ENCODE measurements at places on chromosomes 3 and 15.
A peak's percentile ranks its signal among the peaks of the same experiment; 100 is the strongest.

DNA sequence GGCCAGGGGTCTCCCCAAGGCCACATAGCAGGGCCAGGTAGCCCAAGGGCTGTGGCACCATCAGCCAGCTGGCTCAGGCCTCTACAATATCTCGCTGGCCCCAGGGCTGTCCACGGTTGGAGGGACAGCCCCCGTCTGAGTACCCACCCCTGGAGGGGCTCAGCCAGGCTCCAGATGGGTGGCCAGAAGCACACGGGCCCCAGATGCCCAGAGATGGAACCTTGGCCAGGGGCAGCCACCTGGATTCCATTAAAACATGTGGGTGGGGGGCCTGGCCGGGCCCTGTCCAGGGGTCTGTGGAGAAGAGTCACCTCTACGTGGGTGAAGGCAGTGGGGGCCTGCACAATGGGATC is 8.4 kb downstream of the CSPG4 start:
- DNase-seq, result no peak

GRCh38 chr3:193869221-193870201 is 266.4 kb upstream of the HES1 start:
- peak; percentile 96 for DNase-seq

DNA sequence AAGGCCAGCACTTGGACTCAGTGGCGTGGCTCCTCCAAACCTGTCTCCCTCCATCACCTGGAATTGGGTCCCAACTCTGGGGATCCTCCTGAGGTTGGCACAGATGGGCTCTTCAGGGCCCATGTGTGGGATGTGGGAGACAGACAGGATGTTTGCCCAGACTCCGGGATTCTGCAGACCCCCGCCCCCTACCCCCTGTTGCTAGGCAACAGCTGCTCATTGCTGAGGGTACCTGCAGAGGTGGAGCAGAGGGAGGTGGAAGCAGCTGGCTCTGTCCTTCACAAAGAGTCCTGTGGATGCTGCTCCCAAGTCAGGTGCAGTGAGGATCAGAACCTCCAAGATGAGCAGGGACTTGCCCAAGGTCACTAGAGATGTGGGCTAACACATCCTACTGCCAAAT is 40.0 kb upstream of the SLC6A1 start:
- DNase-seq, result no peak

DNA sequence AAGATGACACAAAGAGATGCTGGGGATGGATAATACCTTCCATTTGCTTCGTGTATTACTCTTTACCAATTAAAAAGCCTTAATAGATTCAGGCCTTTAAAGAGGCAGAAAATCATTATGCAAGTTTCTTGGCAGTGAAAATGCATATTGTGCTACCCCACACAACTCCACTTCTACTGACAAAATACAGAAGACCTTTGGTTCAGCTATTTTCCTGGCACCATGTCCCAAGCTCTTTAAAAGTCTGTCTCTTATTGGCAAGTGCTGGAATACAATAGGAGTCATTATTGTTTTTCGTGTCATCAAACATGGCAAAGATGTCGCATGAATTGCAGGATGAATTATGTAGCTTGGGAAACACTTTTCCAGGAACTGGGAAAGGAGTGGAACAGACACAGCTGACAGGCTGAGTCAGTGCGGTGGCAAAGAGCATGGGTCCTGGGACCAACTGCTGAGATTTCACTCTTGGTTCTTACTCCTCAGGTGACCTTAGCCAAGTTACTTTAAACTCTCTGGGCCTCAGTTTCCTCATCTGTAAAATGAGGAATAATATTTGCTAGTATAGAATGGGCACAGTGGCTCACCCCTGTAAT is 5.5 kb upstream of the TSPAN3 start:
- no peak for DNase-seq

- DNase-seq, result no peak
Observed at GRCh38 chr3:42189001-42189460, 77.0 kb downstream of the CCK start.

GRCh38 chr15:31149088-31149505 is 47.6 kb upstream of the TRPM1 start:
- DNase-seq, result no peak

DNA sequence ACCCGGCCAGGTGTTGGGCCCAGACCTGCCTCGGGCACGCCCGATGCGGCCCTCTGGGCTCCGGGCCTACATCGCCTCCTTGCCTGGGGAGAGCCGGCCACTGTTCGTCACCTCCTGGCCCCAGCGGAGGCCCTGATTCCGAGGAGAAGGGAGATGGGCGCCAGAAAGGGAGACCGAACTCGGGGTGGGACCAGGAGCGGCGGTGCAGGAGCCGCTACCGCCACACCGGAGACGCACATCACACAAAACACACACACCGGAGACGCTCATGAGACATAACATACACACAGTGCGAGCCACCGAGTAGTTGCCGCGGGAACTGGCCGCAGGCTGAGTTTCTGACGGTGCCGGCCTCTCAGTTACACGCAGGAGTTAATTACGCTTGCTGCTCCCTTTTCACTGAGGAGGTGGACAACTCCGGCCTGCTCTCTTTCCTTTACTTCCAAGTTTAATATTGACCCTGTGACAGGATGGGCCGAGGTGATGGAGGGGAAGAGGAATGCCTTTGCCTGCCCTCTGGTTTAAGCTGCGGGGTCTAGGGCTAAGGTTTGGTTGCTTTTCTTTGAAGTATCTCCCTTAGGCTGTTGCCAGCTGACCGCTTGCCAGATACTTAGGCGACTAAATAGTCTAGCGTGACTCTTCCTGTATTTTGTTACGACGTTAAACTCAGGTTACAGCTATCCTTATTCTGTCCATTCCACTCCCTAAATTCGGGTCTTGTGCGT is 570 bp downstream of the PCNP start:
- DNase-seq, result peak; percentile 67

GRCh38 chr3:178915365-178915764 is 156.2 kb downstream of the ZMAT3 start:
- no peak for DNase-seq

- no peak for DNase-seq
Observed at GRCh38 chr3:23258110-23258509, 55.0 kb downstream of the UBE2E2 start.

GRCh38 chr3:127539366-127540060 is 51.0 kb downstream of the TPRA1 start:
- no peak for DNase-seq

DNA sequence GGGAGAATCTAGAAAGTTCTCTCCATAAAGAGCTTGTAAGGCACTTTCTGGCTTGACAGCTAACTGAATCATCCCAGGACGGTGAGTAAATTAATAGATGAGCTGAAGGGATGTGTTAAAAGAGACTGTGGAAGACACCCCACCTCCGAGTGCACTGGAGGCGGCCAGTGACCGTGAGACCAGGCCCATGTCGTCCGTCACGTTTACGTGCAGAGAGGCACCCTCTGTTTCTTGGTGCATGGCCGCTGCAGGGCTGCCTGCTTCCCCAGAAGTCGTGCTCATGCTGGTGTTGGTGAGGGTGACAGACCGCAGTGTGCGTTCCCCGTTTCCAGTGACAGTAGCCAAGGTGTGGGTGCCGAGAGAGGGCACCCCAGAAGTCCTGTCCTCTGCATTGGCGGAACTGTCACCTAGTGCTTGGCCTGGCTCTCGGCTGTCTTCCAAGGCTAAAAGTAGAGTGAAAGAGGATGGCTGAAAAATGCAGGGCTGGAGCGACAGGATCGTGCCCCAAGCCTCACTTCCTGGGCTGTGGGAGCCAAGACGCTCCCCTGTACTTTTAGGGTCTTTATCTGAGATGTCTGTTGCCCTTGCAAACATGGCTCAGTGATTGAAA is 41.1 kb downstream of the HEG1 start:
- no peak for DNase-seq

GRCh38 chr15:93331545-93332167 is 242.6 kb upstream of the RGMA start:
- DNase-seq, result no peak

DNA sequence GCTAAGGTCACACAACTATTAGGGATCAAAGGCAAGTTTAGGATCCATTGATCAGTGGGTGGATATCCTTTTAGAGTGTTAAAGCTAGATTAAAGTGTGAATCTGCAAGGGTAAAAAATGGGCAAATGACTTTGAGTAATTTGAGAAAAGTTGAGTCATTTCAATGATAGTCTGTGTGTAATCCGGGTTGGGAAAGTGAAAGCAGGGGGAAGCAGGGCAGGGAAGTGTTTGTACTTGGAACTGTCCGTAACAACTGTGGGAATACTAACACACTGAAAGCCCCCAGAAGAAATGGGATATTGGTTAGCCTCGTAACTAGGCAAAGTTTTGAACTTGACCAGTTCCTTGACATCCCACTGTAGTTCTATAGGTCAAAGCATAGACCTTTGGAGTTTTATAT is 187.2 kb upstream of the SLITRK3 start:
- DNase-seq, result no peak

All from SW480 (cell line).